ENCODE measurements at places on chromosomes 4 and X.

DNA sequence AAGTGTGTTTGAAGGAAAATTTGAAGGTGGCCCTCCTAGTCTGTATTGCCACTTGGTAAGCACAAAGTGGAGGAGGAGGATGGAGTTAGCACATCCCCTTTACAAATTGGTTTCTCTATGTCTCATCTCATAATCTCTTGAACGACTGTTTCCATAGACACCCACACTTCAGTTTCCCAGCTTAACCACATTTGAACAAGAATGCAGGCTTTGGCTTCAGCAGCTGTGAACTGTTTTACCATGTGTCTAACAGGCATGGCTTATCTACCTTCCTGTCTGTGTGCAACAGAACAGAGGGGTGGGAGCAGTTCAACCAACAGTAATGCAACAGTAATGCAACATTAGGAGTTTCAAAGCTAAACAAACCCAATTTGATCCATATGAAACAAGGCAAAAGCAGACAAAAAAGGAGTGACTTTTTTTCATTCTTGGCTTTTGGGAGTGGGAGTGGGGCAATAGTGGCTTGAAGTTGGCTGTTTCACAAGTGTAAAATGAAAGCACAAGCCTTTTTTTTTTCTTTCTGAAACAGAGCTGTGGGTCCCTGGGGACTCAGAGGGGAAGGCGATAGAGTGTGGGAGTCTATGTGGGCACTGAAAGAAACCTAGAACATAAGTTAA lies 108.0 kb downstream of the ITM2A start:
- no peak for DNase-seq

- no peak for DNase-seq
These were observed 17.4 kb downstream of the ATP5ME start for GRCh38 chr4:656436-657337.

- DNase-seq = no peak
These were observed 31.9 kb downstream of the RHOH start for GRCh38 chr4:40228497-40229365.

DNA sequence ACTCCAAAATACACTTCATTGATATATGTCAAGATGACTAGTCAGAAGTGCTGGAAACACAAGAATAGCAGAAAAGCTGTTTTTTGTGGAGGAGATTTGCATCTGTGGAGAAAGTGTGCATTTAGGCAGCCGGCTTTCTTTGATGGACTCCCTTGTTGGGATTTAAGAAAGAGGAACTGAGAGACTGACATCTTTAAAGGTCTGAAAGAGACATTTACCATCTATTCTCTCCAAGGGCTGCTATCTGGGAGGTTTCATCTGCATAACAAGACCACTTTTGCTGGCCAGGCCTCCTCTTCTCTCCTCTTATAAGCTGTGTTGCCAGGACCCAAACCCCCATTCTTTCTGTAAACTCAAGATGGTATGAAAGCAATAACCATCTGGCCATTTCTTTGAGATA lies 1065.0 kb downstream of the NLGN4X start:
- DNase-seq = no peak

GRCh38 chr4:176270669-176271068 lies 1.6 kb upstream of the ASB5 start:
- DNase-seq = no peak

DNA sequence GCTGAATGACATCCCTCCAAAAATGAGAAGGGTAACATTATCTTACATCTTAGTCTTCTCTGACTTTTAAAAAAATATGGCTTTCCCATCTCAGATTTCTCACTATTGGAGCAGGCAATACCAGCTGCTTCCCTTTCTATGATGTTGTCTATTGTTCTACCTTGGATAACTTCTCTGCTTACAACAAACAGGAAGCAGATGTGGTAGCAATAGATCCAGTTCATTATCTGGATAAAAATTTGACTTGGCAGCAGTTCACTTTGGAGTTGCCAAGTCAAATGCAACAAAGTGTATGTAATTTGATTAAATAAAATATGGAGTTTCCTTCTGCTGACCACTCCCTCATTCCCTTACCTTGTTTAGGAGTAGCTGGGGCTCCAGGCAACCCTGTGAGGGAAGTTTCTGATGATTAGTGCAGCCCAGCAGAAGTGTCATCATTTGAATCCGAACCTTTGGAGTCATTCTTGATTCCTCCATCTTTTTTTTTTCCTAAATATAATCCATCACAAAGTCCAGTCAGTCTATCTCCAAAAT lies 72.0 kb upstream of the GPRIN3 start:
- no peak for DNase-seq

DNA sequence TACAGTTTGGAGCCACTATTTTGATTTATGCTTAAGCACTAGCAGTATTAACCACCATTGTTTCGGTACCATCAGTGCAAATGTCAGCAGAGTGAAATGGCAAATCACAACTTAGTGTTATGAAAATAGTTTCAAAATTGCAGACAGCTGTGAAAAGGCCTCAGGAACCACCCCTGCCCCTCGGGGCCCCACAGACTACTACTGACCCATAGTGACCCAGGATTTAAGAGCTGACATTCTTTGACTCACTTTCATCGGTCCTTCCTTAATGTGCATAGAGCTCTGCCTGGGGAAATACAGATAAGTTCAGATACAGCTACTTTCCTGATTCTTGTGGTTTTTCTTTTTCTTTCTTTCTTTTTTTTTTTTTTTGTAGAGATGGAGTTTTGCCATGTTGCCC lies 3.3 kb upstream of the BBS7 start:
- DNase-seq = no peak

GRCh38 chr4:105234582-105234981 lies 87.9 kb downstream of the TET2 start:
- no peak for DNase-seq

- DNase-seq = no peak
These were observed 23.5 kb upstream of the SOWAHD start for GRCh38 chrX:119734897-119735339.

DNA sequence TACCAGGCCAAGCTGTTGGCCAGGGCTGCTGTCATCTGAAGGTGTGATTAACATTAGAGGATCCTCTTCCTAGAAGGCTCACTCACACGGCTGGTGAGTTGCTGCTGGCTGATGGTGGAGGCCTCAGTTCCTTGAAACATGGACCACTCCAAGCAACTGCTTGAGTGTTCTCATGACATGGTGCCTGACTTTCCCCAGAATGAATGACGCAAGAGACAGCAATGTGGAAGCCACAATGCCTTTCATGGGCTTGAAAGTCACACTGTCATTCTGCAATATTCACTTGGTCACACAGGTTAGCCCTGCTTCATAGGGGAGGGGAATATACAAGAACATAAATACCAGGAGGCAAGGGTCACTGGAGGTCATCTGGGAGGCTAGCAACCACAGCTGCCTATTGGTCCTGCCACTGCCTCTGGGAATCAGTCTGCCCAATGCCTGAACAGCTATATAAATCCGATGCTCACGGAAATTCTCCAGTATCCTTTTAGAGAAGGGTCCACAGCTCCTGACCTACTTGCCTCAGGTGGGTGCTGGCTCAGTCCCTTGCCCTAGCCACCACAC lies 97.1 kb upstream of the MAML3 start:
- DNase-seq = no peak

GRCh38 chrX:152913346-152913745 lies 15.5 kb downstream of the ZNF185 start:
- no peak for DNase-seq

DNA sequence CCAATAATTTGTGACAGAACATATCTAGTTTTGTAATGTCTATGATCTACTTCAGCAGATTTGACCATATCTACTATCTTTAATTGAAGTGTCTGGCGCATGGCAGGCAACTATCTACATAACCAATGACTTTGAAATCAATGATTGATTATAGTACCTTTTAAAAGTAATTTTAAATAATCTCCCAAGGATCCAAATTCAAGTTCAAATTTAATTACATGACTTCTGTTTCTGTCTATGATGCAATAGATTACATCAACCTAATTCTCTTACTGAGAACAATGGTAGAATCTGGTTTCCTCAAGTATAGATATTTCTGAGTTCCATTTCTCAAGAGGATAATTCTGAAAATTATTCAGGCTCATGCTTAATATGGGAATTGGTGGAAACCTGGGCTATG lies 177.4 kb upstream of the IL15 start:
- DNase-seq = no peak

DNA sequence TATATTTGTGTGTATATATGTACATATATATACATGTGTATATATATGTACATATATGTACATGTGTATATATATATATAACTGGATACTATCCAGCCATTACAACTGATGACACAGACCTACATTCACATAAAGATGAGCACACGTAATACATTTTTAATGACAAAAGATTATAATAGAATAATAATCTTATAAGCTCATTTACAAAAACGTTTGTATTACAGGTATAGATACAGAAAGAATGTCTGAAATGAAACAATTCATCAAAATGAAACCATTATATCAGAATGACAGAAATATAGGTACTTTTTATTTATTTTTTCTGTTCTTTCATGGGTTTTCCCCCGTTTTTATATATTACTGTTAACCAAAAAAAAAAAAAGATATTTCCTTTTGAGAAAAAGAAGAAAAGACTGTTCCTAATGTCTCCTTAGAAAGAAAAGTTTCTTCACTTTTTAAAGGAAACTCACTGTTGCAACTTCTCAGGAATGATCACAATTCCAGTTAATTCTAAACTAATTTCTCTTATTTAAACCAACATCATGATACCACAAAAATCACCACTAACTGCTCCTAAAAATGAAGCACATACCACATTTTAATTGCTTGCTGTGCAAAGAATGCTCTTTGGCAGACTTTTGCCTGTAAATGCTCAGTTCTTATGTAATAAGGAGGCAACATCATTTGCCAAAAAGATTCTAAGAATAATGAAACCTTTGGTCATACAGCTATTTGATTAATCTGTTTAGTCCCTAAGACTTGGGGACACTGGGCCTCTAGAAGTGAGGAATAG lies 18.9 kb downstream of the LEF1 start:
- no peak for DNase-seq

GRCh38 chr4:106690487-106690886 lies 321.9 kb upstream of the GIMD1 start:
- no peak for DNase-seq

GRCh38 chrX:136963973-136964372 lies 69.8 kb downstream of the GPR101 start:
- no peak for DNase-seq

GRCh38 chrX:45771560-45772340 lies 571.1 kb upstream of the DIPK2B start:
- no peak for DNase-seq

- no peak for DNase-seq
These were observed 615.4 kb upstream of the ZFP42 start for GRCh38 chr4:187380181-187380581.

GRCh38 chrX:133897593-133898163 lies 87.7 kb downstream of the GPC3 start:
- no peak for DNase-seq

- no peak for DNase-seq
These were observed 3.1 kb upstream of the CYSLTR1 start for GRCh38 chrX:78330540-78330939.

DNA sequence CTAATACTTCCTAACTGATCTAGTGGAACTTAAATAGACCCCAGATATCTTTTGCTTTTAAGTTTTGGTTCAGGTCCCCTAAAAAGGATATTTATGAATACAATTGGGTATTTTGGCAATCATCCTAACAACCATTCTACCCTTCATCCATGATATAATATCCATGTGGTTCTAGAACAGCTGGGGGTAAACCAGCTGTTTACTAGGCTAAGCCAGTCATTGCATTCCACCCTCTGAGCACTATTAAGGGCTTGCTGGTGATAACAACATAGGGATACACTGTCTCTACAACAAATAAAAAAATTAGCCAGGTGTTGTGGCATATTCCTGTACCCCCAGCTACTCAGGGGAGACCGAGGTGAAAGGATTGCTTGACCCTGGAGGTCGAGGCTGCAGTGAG lies 54.8 kb upstream of the MAPK10 start:
- DNase-seq = no peak

DNA sequence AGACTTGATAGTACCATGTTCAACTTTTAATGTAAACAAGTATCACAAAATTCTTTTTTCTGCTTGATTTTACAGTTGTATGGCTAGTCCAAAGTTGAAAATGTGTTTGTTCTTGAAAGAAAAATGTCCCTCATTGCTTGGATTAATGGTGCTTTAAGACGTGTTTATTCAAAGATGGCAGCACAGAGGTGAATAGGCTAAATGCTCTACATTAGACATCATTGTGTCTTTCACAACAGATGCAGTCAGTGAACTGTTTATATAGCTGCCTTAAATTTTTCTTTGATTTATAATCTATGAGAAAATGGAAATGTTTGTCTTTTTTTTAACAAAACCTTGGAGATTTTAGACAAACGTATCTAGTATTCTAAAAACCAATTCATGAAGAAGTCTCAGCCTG lies 137.3 kb downstream of the BMPR1B start:
- DNase-seq = no peak

GRCh38 chr4:42446823-42447222 lies 49.5 kb downstream of the SHISA3 start:
- no peak for DNase-seq

GRCh38 chr4:1014291-1015167 lies 3.1 kb downstream of the FGFRL1 start:
- no peak for DNase-seq

DNA sequence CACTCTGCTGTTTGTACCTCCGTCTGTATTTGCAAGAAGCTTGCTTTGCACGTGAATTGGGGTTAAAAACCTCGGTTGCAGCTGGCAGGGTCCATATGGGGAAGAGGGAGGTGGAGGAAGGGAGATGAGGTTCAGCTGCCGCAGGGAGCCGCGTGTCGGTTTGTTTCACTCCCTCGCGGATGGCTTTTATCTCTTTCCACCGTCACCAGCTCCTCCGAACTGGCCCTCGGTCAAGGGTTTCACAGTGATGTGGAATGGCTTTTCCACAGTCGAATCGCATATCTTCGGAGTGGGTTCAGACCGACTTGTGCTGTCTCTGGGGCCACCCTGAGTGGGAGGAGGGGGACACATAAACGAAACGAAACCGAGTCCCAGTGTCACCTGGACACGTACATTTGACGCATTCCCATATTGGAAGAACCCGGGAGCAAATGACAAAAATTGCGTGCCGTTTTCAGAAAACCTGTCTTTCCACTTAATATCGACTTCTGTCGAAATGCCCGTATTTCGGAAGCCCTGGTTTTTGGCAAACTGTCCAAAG lies 929 bp downstream of the ZBTB33 start:
- DNase-seq = peak; percentile 25

DNA sequence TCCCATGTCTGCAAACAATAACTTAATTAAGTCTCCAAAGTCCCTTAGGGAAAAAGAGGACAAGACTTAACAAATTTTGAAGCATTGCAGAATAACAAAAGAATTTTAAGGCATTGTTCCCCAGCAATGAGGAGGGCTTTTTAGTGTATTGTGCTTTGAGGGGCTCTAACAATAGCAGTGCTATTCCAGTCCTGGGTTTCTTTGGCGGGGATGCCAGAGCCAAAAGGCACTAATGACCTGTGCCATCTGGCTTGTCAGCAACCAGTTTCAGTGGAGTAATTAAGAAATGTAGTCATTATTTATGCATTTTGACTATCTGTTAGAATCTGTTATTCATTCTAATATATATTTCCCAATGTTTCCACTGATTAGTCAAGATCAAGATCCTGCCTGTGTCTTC lies 575.4 kb downstream of the SPRY1 start:
- DNase-seq = no peak
